ENCODE measurements at places on chromosomes 12 and 14. TPM values are rescaled to one million over a fixed set of nuclear protein-coding genes. Genes with fewer than 3 reads are reported as not detected.

GRCh38 chr12:15306605-15307004 lies 15.7 kb upstream of the PTPRO start:
- DNase-seq: no peak

DNA sequence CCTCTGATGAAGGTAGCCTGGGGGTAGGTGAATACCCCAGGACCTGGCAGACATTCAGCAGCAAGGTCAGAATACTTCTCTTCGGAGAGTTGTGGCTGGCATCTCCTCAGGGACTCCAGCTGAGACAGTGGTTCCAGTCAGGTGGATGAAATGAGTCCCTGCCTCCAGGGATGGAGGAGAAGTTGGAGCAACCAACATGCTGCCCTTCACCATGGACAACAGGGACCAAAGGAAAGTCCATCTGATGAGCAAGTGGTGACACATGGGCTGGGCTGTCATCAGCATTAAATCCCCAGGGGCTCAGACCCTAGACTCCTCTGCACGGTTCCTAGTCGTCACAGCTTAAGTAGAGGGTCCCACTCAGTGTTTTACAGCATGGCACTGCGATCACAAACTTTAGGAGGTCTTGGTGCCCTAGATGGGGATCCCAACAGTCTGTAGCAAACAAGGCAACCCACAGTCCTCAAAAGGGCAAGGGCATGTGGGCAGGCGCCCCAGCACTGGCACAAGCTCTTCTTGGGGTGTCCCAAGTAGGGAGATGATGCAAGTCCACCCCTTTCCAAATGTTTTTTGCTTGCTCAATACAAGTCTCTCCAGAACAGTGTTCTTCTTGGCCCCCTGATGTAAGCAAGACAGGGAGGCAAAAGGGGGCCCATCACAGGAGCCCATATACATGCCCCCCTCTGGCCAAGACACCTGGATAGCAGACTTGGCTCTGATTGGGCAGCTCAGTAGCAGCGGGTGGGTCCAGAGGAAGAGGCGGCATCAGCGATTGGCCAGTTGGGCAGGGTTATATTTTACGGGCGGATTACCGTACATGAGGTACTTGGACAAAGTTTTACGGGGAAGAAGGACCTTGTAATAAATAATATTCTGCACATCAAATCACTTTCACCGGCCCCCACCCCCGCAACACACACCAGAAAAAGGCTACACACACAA lies 10.8 kb upstream of the CDH24 start:
- peak; percentile 75 for DNase-seq

GRCh38 chr14:24734917-24735500 lies 101.0 kb upstream of the GZMB start:
- DNase-seq: peak; percentile 64

DNA sequence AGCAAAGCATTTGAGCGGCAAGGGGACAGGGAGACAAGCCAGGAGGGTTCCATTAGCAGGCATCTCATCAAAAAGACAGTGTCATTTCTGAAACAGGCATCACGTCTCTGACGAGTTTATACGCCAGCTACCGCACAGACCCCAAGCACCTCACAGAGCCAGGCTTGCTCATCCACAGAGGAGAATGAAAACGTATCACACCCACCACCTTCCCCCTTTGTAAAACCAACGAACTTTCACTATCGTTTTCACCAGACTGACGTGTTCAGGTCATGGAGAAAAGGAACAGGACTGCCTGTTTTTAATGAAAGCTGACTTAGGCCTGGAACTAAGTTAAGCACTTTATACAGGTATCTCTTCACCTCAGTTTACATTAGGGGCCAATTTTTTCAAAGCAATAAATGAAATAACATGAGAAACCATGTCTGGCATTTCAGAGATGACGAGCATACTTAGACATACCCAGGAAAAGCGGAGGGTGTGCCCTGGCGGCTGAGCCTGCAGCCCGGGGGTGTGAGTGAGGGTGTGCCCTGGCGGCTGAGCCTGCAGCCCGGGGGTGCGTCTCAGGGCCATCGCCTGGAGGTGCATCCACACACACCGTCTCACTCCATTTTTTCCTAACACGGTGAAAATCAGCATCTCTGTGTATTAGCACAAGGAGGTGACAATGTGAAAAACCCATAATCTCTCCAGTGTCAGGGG lies 41.9 kb downstream of the STX2 start:
- DNase-seq: no peak

DNA sequence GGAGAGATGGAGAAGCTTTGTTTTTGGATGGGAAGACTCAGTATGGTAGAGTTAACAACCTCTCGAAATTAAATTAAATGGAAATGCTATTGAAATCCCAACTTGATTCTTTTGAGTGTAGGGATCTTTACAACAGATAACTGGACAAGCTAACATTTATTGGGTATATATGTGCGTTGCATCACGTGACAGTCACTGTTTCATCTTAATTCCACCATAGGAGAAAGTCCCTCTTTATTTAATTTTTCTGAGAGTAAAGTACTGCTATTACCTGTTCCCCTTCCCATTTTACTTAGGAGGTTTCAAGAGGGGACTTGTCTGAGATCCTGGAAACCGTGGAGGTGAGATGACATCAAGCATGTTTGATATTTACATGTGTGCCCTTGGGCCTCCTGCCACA lies 11.1 kb upstream of the DAO start:
- no peak for DNase-seq

DNA sequence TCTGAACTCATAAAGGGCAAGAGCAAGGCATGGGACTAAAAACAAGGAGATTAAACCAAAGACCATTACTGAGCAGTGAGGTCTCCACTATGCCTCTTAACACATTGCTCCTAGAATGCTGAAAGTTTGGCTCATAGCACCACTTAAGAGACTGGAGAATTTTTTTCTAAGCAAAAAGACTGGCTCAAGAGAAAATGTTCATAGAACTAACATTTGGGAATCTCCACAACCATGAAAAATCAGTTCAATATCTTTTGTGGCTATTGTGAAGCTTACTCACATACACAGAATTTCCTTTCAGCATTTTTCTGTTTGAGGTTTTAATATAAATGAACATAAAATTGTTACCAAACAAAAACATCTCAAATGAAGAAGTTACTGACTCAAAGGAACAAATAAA lies 255.8 kb downstream of the CCDC91 start:
- no peak for DNase-seq

The KRT6C gene
- total RNA-seq: not detected

The CCNB1IP1 gene
- total RNA-seq: 49.8 TPM

The CELA1 gene
- not detected for total RNA-seq
